ENCODE measurements at places on chromosomes 13 and 19. TPM values are rescaled to one million over a fixed set of nuclear protein-coding genes. Genes with fewer than 3 reads are reported as not detected.

The TMC4 gene
- total RNA-seq: 0.24 TPM

The PSG3 gene
- total RNA-seq: not detected

The KLK3 gene
- total RNA-seq: not detected

The PLPPR3 gene
- not detected for total RNA-seq

The PGLYRP2 gene
- total RNA-seq: 0.21 TPM

The ZNF418 gene
- total RNA-seq: 3.4 TPM

The PSG2 gene
- total RNA-seq: not detected

The C19orf38 gene
- 6.2 TPM for total RNA-seq

GRCh38 chr13:30759748-30760147 is 24.4 kb downstream of the ALOX5AP start:
- H3K27me3 ChIP-seq: no peaks in the 10 kb centered on the region
- no peak overlapping the region for H3K4me3 ChIP-seq
- no peak for DNase-seq

DNA sequence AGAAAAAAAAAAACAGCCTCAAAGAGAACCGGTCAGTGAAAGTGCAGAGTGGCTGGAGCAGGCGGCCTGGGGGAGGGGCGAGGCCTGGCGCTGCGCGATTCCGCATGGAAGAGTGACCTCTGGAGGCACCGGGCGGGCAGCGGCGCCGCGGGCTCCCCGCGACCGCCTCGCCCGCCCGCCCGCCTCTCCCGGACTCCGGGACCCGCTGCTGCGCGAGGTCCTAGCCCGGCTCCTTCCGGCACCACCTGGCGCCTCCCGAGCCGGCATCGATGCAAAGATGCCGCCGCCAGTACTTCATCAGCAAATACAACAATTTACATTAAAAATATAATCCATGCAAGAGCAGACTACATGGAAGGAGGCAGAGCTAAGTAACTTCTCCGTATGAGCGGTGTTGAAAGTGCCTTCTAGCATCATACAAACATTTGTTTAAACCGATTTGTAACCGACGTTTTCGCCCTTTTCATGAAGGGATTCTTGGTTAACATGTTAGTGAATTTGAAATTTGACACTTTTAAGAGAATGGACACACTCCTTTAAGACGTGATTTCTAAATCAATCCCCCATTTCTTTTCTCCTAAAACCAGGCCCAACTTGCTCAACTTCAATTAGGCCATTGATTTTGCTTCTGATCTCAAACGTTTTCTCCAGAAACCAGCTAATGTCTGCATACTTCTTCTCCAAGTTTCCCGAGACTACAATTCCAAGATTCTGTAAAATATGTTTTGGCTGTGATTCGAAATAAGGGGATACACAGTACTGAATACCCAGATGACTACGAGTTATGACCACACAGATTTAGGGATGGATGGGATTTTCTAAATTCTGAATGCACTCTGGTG is 2.1 kb downstream of the EFNB2 start:
- peak overlapping the region; percentile 74 for H3K4me3 ChIP-seq
- no peak overlapping the region for H3K27ac ChIP-seq
- peak; percentile 26 for DNase-seq

- peak overlapping the region; percentile 99 for H3K4me3 ChIP-seq
- peaks cover 38% of the 10 kb centered on the region for H3K36me3 ChIP-seq
- H3K4me1 ChIP-seq: peaks cover 34% of the 10 kb centered on the region
- peak; percentile 14 for DNase-seq
- peak overlapping the region; percentile 96 for H3K27ac ChIP-seq
- H3K27me3 ChIP-seq: no peaks in the 10 kb centered on the region
These were observed 529 bp downstream of the ZNF836 start for GRCh38 chr19:52170863-52171320.

- no peaks in the 10 kb centered on the region for H3K36me3 ChIP-seq
- no peak overlapping the region for H3K4me3 ChIP-seq
- no peak for DNase-seq
- H3K27ac ChIP-seq: no peak overlapping the region
- no peaks in the 10 kb centered on the region for H3K4me1 ChIP-seq
These were observed 854.6 kb upstream of the MIR17HG start for GRCh38 chr13:90492872-90493271.

GRCh38 chr19:3276341-3276799 is 51.9 kb downstream of the CELF5 start:
- DNase-seq: peak; percentile 65
- H3K27ac ChIP-seq: no peak overlapping the region
- no peaks in the 10 kb centered on the region for H3K36me3 ChIP-seq

- H3K27me3 ChIP-seq: no peaks in the 10 kb centered on the region
- H3K4me3 ChIP-seq: no peak overlapping the region
- H3K27ac ChIP-seq: no peak overlapping the region
- no peaks in the 10 kb centered on the region for H3K4me1 ChIP-seq
These were observed 541.0 kb downstream of the RFC3 start for GRCh38 chr13:34358811-34359513.

- DNase-seq: peak; percentile 25
- H3K36me3 ChIP-seq: peaks cover 12% of the 10 kb centered on the region
- H3K4me3 ChIP-seq: peak overlapping the region; percentile 100
- H3K27me3 ChIP-seq: peaks cover 5% of the 10 kb centered on the region
These were observed 65.1 kb downstream of the KCNRG start for GRCh38 chr13:50080203-50080910.

DNA sequence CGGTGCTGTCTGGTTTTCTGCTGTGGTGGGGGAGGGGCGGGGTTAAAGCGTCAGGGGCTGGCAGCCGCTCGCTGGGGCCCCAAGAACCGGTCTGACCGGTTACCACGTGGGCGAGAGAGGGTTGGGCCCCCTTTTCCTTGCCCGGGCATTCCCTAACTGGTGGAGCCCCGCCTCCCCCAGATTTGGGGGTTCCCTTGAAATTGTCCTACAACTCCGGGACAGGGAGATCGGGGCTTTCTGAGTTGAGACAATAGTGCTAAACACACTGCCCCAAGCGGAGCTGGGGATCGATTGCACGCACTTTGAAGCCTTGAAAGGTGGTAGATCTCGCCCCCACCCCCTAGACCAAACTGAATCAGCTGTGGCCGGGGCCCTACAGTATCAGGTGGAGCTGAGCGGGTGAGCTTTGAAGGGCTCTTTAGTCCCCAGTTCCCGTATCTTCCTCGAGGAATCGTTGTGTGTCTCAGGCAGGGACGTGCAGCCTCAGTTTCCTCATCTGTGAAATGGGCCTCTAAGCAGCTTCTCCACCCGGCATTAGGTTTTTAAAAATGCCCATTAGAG is 4.8 kb downstream of the IER2 start:
- peaks cover 19% of the 10 kb centered on the region for H3K36me3 ChIP-seq
- H3K27me3 ChIP-seq: no peaks in the 10 kb centered on the region
- H3K4me1 ChIP-seq: peaks cover 47% of the 10 kb centered on the region

Data from activated T-cell treated with anti-CD3 and anti-CD28 coated beads, Interleukin-2, amount 50 U/mL, for 72 hours (primary cell).